ENCODE measurements at places on chromosomes 5 and 9.

- no peak for DNase-seq
- peaks cover 29% of the 10 kb centered on the region for H3K4me1 ChIP-seq
- H3K27me3 ChIP-seq, result no peaks in the 10 kb centered on the region
- H3K4me3 ChIP-seq, result no peak overlapping the region
- no peaks in the 10 kb centered on the region for H3K36me3 ChIP-seq
- no peak overlapping the region for H3K27ac ChIP-seq
Measured at GRCh38 chr5:173304591-173304988, 23.6 kb downstream of the STC2 start.

DNA sequence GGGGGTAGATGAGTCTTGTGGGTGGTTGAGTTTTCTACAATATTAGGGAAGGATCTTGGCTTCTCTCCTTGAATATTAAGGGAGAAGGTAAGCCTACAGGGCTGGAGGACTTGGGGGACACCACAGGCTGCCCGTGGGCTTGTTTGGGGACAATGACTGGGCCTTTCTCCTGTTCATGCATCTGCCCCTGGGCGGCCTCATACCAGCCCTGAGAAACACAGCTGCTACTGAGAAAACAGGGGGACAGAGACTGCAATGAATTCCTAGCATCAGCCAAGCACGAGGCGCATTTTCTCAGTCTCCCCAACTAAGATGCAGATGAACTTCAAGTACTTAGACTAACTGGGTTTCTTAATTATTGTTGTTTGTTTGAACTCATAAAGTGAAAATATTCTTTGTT, 24.6 kb downstream of the C5orf58 start:
- peaks cover 2% of the 10 kb centered on the region for H3K27me3 ChIP-seq
- H3K27ac ChIP-seq, result no peak overlapping the region
- no peak for DNase-seq
- H3K36me3 ChIP-seq, result peaks cover 6% of the 10 kb centered on the region
- no peaks in the 10 kb centered on the region for H3K4me1 ChIP-seq
- H3K4me3 ChIP-seq, result no peak overlapping the region

- H3K27me3 ChIP-seq, result no peaks in the 10 kb centered on the region
- H3K4me1 ChIP-seq, result no peaks in the 10 kb centered on the region
- DNase-seq, result no peak
- H3K4me3 ChIP-seq, result no peak overlapping the region
Measured at GRCh38 chr5:164818445-164818844, 1313.0 kb downstream of the MAT2B start.

DNA sequence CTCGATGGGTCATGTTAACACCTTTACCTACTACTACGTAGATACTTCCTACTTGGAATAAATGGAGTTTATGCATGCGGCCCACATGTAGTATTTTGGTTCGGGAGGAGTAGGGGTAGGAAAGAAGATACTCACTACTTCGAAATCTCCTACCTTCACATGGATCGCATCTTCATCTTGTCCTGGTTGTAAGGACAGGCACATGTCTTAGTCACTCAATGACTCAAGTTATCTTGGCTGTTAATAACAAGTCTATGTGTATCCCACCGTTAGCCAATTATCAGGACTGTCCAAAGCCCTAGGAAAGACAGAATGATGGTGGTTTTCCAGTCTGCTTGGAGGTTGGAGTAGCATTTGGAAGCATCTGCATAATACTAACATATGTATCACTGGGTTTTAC, 24.1 kb downstream of the CMYA5 start:
- no peak overlapping the region for H3K4me3 ChIP-seq
- no peak overlapping the region for H3K27ac ChIP-seq
- no peak for DNase-seq
- H3K36me3 ChIP-seq, result no peaks in the 10 kb centered on the region

DNA sequence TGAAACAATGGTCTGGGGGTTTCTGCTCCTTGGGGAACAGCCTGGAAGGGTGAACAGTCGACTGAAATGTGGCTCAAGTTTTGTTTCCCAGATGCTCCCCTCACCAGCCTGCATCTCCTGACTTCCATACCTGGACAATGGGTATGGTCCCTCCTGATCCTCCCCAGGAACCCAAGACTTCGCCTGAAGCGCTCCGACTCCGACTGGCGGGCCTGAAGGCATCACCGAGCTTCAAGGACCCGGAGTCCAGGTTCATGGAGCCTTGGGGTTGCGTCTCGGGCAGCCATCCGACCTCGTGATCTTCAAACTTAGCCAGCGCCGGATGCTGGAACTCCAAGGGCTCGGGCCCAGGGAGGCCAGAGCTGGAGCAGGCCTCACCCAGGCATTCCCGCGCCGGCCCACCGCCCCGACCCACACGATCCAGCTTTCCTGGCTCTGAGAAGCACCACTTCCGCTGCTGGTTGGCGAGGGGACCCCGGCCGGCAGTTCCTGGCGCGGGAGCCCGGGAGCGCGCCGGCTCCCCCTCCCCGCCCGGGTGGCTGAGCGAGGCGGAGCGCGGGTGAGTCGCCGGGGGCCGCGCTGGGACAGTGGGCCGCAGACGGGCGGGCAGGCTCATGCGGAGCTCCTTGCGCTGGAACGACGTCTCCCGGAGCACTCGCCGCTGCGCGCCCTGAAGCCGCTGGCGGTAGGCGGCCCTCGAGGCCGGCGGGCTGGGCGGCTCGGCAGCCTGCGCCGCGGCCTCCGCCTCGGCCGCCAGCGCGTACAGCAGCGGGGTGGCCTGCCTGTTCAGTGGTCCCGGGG, 5.2 kb downstream of the SHROOM1 start:
- no peak for DNase-seq
- no peak overlapping the region for H3K4me3 ChIP-seq
- no peaks in the 10 kb centered on the region for H3K27me3 ChIP-seq
- no peak overlapping the region for H3K27ac ChIP-seq
- H3K4me1 ChIP-seq, result peaks cover 14% of the 10 kb centered on the region
- H3K36me3 ChIP-seq, result peaks cover 30% of the 10 kb centered on the region
